ENCODE measurements at places on chromosomes 12 and 14. TPM values are rescaled to one million over a fixed set of nuclear protein-coding genes. Genes with fewer than 3 reads are reported as not detected.

- DNase-seq: no peak
Measured at GRCh38 chr12:54172168-54172567, 16.6 kb downstream of the SMUG1 start.

- DNase-seq: no peak
Measured at GRCh38 chr12:74499192-74499591, 38.4 kb upstream of the ATXN7L3B start.

GRCh38 chr12:104536841-104537240 lies 80.1 kb downstream of the CHST11 start:
- no peak for DNase-seq

FAR2 gene
- 67.4 TPM for total RNA-seq

KRT79 gene
- total RNA-seq: not detected

All from colonic mucosa (tissue), 4 donors.